ENCODE measurements at places on chromosomes 12 and 14.
A peak's percentile ranks its signal among the peaks of the same experiment; 100 is the strongest.

DNA sequence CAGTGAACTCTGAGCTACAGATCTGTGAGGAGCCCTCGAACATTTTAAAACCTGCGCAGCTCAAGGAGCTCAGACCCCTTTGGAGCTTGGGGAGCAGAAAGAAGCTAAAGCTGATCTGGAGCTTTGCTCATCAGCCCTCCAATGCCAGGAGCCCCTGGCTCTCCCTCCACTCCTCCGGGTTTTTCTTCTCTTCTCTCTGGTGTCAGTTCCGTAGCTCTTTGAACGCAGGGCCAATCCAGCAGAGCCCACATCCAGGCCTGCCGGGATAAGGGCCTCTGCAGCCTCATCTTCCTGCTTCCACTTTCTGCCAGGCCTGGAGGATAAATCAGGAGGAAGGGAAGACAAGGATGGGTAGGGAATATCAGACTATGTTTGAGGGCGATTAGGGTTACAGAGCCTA, 6.0 kb downstream of the HOXC4 start:
- DNase-seq: no peak

GRCh38 chr14:94538070-94538740, 23.0 kb upstream of the SERPINA4 start:
- no peak for DNase-seq

- no peak for DNase-seq
Observed at GRCh38 chr12:27787559-27787958, 7.5 kb upstream of the MANSC4 start.

- peak; percentile 19 for DNase-seq
Observed at GRCh38 chr14:24481622-24482324, 26.3 kb downstream of the CMA1 start.

- DNase-seq: no peak
Observed at GRCh38 chr12:111076611-111077451, 156.5 kb upstream of the MYL2 start.

DNA sequence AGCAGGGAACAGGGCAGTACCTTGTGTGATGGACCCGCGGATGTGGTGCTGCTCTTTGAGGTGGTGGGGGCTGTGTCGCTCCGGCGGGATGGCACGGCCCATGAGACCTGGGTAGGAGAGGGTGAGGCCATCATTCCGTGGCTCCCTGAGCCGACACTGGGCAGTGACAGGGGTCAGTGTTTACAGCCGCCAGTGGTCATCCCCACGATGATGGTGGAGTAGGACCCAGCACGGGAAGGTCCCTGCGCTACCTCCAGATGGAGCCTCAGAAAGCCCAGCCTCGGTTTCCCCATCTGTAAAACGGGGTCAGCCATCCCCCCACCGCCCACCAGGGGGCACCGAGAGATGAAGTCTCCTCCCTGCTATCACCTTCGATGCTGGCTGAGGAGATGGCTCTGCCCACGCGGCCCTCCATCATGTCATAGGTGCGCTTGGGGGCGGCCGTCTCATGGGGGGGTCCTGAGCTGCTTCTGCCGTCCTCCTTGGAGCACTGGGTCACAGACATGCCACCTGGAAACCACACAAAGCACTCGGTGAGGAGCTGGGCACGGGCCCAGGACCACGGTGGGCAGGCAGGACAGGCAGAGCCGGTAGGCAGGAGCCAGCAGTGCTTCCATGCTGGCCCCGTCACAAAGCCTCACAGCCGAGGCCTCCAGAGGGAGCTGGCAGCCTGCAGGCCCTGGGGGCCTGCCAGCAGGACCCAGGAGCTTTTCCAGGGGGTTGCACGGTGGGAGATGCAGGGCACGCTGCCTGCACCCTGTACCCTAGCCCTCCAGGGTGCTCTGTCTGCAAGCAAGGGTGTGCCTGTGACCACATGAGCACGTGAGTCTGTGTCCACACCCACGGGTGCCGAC, 53.1 kb downstream of the RFLNA start:
- no peak for DNase-seq

DNA sequence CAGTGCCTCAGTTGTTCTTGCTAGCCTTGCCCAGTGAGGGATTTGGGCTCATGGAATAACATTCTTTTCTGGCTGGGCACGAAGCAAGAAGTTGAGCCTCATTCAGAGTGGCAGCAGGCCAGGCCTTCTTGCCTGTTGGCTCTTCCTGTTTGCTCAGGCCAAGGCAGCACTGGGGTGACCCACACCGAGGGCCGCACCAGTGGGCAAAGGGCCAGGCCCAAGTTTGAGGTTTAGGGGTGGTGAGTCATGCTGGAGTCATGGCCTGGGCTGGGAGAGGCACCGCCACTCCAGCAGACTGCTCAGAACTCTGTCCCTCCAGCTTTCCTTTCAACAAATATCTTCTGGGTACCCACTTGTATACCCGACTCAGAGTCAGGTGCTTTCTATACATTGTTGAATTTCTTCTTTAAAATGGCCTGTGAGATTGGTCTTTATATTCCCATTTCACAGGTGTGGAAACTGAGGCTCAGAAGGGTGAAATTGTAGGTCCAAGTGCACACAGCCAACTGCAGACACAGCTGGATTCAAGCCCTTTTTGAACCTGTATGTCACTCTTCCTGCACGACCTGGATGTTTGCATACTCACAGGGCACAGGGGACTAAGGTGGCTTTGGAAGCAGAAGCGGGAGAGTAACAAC, 279.4 kb downstream of the FOXN3 start:
- no peak for DNase-seq

GRCh38 chr14:102539544-102540314, 30.2 kb upstream of the ANKRD9 start:
- DNase-seq: no peak

DNA sequence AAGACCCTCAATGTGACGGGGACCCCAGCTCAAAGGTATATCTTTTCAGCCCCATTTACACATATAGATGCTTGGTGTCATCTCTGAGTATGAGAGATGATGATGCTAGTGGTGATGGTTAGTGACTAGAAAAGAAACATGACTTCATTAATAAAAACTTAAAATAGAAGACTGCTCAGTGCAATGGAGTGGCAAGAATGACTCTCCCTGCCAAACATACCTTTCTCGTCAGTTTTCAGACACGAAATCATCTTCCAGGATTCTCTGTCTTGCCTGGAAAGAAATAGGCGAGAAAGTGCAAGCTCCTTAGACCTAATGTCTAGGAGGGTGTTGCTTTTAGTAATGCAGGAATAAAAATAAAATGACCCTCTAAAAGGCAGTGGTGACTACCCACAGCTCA, 71.7 kb downstream of the TPH2 start:
- no peak for DNase-seq

DNA sequence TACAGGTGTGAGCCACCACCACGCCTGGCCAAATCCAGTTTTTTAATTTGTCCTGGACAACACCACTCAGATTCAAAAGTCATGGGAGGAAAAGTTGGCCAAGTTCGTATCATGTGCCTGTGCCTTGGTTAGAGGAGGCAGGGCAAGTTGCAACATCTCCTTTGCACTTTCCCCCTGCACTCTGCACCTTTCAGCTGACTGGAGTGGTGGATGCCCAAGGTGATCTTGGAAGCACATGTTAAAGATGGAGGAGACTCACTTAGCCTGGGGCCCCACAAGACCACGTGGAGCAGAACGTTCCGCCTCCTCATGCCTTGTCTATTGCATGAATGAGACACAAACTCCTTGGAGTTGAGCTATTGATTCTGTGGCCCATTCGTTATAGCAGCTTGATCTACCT, 82.1 kb upstream of the FZD10 start:
- no peak for DNase-seq

DNA sequence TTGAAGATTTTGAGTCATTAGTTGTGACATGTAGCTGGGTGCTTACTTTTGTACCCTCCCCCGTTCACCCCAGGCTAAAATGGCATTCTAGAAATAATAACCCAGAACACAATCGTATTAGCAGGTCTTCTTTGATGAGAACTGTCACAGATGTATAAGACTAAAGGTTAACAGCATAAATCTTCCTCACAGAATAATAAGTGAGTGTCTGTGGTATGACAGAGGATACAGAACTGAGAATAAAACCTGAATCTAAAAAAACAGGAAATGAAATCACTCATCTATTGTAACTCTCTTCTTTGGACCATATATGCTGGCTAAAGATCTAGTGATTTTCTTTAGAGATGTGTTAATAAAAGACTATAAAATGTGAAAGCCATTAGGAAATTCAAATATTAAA, 746.6 kb downstream of the LRFN5 start:
- DNase-seq: no peak

GRCh38 chr14:74911704-74912103, 11.4 kb downstream of the RPS6KL1 start:
- no peak for DNase-seq

DNA sequence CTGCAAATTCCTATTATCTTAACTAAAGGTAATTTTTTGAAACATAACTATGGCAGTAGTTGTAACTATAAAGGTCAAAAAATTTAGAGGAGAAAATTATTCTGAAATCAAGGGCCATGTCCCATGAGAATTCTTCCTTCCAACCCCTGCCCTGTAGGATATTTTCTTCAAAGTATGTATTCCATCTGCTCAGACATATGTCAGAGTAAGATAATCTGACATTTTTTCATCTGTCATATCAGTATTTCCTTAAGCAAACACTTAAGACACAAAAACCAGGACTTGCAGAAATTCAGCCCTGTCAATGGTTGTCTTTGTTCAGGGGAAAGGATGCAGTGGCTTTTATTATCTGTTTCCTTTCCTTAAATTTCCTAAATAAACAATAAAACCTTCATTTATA, 36.3 kb downstream of the ACSS3 start:
- DNase-seq: no peak

GRCh38 chr12:58066296-58066695, 124.9 kb downstream of the ATP23 start:
- no peak for DNase-seq

- DNase-seq: no peak
Observed at GRCh38 chr14:20632448-20632830, 9.1 kb downstream of the OR6S1 start.

- DNase-seq: peak; percentile 78
Observed at GRCh38 chr12:48925304-48926011, at the start of gene FKBP11. Gene FKBP11 (minus strand): TSS chr12:48925492. CDS start chr12:48925428, 64 bp downstream.

- no peak for DNase-seq
Observed at GRCh38 chr14:50523271-50524041, 8.9 kb downstream of the MAP4K5 start.

GRCh38 chr12:110786012-110786411, 43.3 kb upstream of the PPP1CC start:
- DNase-seq: no peak

GRCh38 chr12:34607520-34608195, 585.4 kb downstream of the ALG10 start:
- DNase-seq: no peak

DNA sequence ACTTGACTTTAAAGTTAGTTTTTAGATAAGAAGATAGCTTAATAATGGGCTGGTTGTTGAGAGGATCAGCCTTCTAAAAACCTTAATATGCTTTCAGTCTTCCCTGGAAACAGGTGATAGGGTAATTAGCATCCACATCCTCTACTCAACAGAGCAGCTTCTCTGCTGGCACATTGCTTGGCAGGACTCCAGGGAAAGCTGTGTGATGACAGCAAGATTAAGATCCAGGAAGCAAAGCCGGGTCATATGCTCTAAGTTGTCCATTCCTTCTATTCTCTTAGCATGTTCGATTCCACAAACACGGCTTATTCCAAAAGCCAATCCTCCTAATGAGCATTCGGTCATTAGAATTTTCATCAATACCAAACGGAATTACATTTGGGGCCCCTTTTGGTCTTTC, 87.0 kb downstream of the HMGA2 start:
- no peak for DNase-seq

DNA sequence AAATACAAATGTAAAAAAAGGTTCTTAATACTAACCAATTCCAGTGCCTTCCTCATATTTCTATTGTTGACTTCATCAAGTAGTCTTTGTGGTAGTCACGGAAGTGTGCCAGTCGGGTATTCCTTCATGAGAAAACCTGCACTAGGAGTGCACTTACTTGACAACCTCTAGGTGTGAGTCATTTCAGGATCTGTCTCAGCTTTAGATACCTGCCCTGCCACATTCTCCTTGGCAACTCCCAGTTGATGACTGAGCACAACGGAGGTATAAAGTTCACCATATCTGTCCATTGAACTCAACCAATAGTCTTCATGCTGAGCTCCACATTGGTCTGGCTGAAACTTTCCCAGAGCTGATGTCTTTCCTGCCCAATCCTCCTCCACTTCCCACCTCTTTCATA, 215.7 kb downstream of the SYT10 start:
- DNase-seq: no peak

- no peak for DNase-seq
Observed at GRCh38 chr14:31572955-31573354, 11.8 kb downstream of the NUBPL start.

DNA sequence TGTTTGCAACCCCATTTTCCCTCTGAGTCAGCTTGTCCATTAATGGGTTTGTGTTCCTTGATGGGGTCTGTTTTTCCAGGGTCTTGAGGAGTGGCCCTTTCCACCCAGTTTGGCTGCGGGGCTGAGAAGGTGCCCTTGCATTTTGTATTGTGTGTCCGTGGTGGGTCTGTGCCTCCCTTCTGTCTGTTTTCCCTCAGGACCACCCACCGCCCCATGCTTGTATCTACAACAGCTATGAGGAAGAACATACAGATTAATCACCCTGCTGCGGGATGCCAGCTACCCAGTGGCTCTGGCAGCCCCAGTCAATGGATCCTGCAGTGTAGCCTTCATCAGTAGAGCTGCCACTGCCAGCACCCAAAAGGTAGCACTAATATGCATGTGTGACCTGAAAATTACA, 235.7 kb downstream of the CACNA1C start:
- DNase-seq: no peak

GRCh38 chr12:53696285-53696654, 20.4 kb upstream of the ATP5MC2 start:
- no peak for DNase-seq

- no peak for DNase-seq
Observed at GRCh38 chr14:60184905-60185555, 19.8 kb upstream of the DHRS7 start.

GRCh38 chr12:26523708-26524150, 309.3 kb downstream of the ITPR2 start:
- DNase-seq: no peak
